ENCODE measurements at places on chromosomes 7 and 10.

DNA sequence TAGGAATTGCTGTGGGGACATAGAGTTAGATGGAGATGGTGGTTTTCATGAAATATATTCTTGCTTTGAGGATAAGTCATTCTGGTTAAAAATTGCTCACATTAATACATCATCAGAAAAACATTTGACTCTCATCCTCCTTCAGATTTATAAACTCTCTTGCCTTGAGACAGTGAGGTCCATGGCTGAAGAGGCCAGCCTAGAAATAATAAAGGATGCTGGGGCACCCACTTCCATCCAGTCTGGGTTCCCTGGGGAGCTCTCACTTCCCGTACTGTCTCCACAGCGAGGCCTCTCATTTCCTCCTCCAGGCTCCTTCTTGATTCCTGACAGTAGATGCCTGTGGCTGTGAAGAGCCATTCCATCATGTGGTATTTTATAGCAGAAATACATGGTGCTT, 73.3 kb upstream of the PRKG1 start:
- DNase-seq = no peak

DNA sequence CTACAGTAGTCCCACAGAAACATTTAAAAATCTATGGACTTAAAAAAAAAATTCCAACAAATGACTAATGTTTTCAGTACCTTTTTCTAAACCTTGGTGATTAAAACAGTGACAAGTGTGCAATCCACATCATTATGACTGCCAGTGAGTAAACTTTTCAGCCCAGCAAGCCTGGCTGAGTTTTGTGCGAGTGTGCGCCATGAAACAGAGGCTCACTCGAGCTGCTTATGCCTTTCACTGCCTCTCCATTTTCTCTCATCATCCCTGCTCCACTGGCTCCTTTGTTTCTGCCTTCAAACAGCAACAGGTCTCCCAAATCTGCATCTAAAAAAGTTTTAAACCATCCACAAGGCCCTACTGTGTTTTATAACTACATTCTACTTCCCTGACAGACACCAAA, 105.8 kb downstream of the USP6NL start:
- no peak for DNase-seq

DNA sequence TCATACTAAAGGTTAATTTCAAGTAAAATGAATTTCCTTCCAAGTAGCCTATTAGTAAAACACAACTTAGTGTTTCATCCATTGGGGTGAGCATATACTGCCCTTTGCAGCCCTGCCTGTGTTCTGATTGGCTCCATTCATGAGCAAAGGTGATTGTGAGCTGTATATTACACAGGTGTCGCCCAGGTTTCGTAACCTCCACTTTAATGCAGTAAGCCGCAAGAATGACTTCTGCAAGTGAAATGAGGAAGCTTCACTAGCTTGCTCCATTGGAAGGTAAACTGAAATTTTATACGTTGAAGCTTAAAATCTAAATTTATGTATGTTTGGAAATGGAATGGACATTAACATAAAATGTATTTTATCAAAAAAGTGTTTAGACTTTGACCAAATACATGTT, 24.4 kb downstream of the MTURN start:
- no peak for DNase-seq

- no peak for DNase-seq
Measured at GRCh38 chr10:29268011-29268410, 20.9 kb upstream of the LYZL1 start.

GRCh38 chr10:119769886-119770285, 44.0 kb downstream of the INPP5F start:
- DNase-seq = no peak

- DNase-seq = no peak
Measured at GRCh38 chr7:12942609-12943008, 255.2 kb downstream of the ARL4A start.

DNA sequence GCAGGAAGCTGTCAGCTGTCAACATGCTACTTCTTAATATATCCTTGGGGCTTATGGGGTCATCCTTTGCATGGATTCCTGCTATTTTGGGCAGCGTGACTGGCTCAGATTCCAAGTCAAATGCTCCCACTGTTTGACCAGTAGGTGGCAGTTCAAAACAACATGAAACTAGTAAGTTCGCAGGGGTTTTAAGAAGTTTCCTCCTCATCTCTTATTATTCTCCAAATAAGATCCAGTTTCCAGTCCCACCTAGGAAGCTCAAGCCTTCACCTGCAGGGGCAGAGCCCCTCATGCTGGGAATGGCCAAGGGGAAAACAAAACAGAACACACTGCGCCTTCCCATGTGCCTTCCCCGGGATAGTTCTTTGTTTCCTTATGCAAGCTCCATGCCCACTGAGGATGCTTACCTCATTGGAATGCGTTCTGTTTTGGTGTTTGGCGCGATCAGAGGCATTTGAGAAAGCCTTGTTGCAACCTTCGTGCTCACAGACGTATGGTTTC, 259.8 kb downstream of the GLI3 start:
- no peak for DNase-seq

DNA sequence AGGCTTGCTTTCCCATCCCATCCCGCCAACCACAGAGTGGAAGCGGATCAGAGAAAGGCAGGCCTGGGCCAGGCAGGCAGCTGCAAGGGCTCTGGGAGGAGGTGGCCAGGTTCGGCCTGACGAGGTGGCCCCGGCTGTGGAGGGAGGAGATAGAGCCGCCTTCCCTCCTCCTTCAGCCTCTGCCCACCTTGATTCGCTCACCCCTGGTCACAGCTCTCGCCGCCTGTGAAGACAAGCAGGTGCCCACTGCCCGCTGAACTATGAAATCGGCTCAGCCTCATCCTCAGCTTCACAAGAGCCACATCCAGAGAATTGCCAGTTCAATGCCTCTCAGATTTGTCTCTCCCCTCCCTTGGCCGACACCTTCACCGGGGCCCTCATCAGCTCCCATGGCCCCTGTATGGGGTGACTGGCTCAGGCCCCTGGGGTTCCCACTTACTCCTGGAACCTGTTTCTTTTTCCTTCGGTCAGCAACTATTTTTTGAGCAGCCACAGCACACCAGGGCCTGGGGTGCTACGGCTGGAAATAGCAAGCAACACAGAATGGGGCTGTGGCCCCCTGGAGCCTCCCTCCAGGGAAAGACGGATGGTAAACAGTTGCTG, 80.0 kb upstream of the CHST15 start:
- no peak for DNase-seq

DNA sequence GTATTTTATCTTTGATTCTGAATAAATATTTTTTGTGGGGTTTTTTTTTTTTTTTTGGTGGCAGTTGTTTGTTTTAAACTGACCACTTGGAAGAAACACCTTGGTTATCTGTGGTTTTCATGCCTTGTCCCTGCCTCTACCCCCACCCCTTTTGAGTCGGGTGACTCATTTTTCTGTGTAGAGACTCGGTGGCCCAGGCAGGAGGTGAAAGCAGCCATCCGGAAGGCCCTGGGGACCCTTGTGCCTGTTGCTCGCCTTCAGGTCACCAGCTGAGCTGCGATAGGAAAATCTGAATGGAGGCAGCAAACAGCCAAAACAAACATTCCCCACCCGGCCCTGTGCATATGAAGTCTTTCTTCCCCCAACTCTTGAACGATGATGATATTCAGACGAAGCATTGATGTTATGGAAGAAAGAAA, 22.8 kb downstream of the CYP17A1 start:
- DNase-seq = no peak

DNA sequence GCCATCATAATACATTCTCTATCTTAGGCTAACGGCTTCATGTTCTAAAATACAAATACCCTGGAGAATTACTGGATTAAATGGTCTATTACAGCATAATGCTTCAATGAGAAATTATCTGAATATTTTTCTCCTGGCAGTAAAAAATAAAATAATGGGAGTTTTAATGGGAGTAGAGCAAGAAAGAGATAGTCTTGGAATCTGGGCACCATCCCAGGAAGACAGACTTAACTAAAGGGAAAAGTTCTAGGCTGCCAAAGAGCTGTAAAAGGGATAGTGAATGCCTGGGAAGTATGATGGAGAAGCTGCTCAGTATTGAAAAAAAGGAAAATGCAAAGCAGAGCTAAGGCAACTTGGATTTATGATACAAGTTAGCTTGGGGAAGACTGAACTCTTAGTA, 12.1 kb upstream of the SYPL1 start:
- DNase-seq = no peak

GRCh38 chr7:96330193-96330592, 8.3 kb upstream of the SLC25A13 start:
- no peak for DNase-seq

DNA sequence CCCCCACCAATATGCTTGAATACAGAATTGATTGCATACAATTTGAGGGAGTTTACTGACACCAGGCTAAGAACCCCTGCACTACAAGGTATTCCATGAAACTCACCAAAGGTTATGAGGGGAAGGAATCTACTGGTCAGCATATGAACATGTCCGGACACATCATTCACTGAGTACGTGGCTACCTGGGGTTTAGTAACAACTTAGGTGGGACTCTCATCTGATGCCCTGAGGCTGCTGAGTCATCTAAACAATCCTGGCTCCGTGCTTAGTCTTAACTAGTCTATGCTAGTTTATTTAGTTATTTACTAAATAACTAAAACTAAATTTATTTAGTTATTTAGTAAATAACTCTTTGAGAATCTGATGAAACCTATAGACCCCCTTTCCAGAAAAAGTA, 11.3 kb downstream of the PI4K2A start:
- DNase-seq = no peak

DNA sequence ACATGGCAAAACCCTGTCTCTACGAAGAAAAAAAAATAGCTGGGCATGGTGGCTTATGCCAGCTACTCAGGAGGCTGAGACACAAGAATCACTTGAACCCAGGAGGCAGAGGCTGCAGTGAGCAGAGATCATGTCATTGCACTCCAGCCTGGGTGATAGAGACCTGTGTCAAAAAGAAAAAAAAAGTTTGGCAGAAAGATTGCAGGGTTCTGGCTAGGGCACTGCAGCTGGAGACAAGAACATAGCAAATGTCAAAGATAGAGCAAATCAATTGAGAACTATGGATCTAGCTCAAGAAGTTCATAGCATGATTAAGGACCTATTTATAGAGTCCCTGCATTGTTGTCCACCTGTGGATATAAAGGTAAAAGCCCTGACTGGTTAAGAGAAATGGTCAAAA, 79.5 kb downstream of the CACNA2D1 start:
- DNase-seq = no peak

GRCh38 chr7:19377611-19378344, 232.6 kb upstream of the FERD3L start:
- DNase-seq = no peak

DNA sequence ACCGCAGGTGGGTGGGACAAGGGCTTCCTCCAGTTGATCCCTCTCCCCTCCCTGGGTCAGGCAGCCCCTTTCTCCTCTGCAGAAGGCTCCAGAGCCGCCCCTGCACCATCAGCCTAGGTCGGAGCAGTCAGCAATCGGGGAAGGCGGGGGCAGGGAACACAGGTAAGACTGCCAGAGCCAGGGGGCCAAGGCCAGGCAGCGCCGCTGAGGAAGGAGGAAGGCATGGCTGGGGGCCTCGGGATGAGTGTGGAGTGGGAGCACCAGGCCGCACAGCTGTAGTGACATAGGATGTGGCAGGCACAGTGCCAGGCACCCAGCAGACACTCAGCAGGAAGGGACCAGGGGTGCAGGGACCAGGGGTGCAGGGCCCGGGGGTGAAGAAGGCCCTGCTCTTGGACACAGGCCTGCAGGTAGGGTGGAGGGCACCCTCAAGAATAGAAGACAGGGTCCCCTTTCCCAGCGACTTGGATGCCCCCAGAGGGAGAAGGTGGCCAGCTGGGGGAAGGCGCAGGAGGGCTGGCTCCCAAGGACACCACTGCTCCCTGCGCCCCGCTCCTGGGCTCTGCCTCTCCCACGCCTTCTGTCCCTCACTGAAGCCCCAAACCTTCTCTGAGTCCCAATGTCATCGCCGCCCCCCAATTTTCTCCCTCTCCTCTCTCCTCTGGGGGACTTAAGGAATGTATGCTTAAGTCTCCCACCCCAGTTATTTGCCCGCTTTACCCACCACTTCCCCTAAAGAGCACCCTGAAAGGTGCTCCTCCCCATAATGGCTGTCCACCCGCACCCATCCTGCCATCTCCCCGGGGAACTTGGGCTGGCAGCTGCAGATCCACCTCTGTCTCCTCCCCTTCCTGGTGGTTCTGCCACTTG, 38.5 kb downstream of the CAMK2B start:
- DNase-seq = no peak

DNA sequence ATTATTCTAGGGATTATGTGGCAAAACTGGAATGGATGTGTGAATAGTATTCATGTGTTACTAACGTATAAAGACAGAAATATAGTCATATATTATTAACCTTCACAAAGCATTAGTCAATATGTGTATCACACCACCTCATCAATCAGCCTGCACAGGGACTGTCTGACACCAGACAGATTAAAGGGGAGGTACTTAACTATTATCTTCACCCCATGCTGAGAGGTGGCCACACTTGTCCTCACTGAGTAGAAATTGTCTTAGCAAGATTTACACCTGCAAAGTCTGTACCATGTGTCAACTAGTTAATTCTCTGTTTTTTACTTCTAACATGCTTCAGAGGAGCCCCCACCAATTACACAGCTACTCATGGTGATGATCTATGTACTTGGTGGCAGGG, 146.3 kb upstream of the LRGUK start:
- no peak for DNase-seq

DNA sequence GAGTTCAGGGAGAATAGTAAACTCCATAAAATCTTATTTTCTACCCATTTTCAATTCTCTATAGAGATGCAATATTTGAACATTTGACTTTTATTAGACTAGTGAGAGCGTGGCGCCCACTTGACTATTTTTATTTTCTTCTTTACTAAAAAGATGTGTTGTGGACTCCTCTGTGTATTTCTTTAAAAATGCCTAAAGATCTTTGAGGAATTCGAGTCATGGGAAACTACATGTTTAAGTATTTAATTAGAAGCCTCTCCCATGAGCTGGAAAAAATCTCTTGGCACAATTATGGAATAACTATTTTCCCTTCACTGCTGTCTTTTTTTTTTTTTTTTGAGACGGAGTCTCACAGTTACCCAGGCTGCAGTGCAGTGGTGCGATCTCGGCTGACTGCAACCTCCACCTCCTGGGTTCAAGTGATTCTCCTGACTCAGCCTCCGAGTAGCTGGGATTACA, 124.2 kb downstream of the ARHGAP12 start:
- DNase-seq = no peak
